ENCODE measurements at places on chromosomes 5 and 9. TPM values are rescaled to one million over a fixed set of nuclear protein-coding genes. Genes with fewer than 3 reads are reported as not detected.

TRIM23 gene
- total RNA-seq: 30.4 TPM

SAXO1 gene
- not detected for total RNA-seq

OTULINL gene
- total RNA-seq: 0.16 TPM

INSL4 gene
- total RNA-seq: not detected

ARSB gene
- 32.4 TPM for total RNA-seq

GABRA1 gene
- total RNA-seq: not detected
